K562 (cell line): ENCODE measurements at places on chromosomes 7 and 10.

- no peaks in the 10 kb centered on the region for H3K27me3 ChIP-seq
- no peak overlapping the region for H3K27ac ChIP-seq
- H3K36me3 ChIP-seq = no peaks in the 10 kb centered on the region
- no peaks in the 10 kb centered on the region for H3K4me1 ChIP-seq
- no peak overlapping the region for H3K4me3 ChIP-seq
Measured at GRCh38 chr7:116171094-116171493, 39.2 kb upstream of the TES start.

DNA sequence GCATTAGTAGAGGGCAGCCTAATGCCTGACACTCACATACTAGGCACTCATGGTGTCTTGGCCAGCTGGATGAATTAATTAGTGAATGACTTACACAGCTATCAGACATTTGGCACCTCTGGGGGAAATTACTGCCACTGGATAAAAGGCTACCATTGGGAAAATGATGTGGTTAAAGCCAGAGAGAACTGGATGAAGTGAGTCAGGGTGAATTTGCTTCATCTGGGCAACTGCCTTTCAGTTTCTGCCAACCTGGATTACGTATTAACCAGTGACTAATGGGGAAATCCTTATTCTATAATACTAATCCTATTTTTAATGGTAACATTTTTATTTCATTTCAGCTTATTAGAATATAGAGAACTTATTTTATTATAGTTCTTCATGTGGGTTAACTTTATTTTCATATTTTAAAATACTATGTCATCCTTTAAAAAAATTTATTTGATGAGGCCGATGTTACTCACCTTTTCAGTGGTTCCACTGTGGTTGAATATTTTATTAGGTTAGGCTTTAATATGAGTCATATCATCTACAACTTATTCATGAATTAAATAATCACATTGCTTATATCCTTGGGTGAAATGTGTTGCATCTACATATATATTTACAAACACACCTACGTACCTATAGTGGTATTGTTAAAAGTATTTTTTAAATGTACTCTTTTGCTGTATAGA is 85.6 kb upstream of the CAPZA2 start:
- H3K27me3 ChIP-seq = peaks cover 6% of the 10 kb centered on the region; the same call in 1 of the 2 replicates
- H3K4me1 ChIP-seq = no peaks in the 10 kb centered on the region
- no peak for DNase-seq
- no peak overlapping the region for H3K27ac ChIP-seq

- H3K27ac ChIP-seq = no peak within 1 kb of the TSS
- H3K4me1 ChIP-seq = no peaks in the 10 kb centered on the region
- peaks cover 4% of the 10 kb centered on the region; the same call in 1 of the 3 replicates for H3K27me3 ChIP-seq
- H3K4me3 ChIP-seq = no peak within 1 kb of the TSS
- DNase-seq = no peak
- no peaks in the 10 kb centered on the region for H3K36me3 ChIP-seq
Measured at GRCh38 chr10:24208661-24209431, at the start of gene KIAA1217. TSS of gene KIAA1217 (plus strand) at chr10:24209138. CDS start at chr10:24209194, 56 bp downstream.

- H3K4me1 ChIP-seq = no peaks in the 10 kb centered on the region
- no peak overlapping the region for H3K4me3 ChIP-seq
- peaks cover 89% of the 10 kb centered on the region for H3K36me3 ChIP-seq
- DNase-seq = no peak
- H3K27me3 ChIP-seq = no peaks in the 10 kb centered on the region
- no peak overlapping the region for H3K27ac ChIP-seq
Measured at GRCh38 chr7:128763541-128763940, 12.1 kb downstream of the OPN1SW start.

- H3K4me1 ChIP-seq = peaks cover 29% of the 10 kb centered on the region
- H3K4me3 ChIP-seq = no peak overlapping the region
- H3K27me3 ChIP-seq = no peaks in the 10 kb centered on the region
- H3K36me3 ChIP-seq = peaks cover 41% of the 10 kb centered on the region
- no peak for DNase-seq
Measured at GRCh38 chr10:17652585-17652984, 8.6 kb downstream of the STAM start.

DNA sequence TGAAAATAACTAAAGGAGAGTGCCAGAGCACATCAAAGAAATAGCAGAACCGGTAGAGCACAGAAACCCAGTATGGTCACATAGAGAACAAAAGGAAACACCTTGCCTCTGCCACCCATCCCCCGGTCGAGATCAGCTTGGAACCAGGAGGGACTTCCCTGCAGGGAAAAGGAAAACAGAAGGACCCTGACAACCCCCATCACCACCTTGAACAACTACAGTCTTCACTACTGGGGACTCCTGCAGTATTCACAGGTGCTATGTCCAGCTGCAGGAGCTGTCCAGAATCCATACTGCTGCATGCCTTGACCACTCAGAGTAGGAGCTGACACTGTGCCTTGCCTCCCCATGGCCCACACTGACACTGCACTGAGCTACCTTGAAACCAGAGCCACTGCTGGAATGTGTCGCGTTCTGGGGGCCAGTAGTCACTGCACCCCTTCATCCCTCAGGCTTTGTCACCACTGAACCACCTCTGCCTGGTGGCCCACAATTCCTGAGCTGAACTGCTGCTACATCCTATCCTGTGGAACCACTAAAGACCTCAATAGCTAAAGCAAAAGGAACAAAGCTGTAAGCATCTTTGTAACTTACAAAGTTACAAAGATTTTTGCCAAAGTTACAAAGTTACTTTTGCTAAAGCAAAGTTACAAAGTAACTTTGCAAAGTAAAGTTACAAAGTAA is 66.8 kb downstream of the TRIL start:
- no peak overlapping the region for H3K27ac ChIP-seq
- no peaks in the 10 kb centered on the region for H3K4me1 ChIP-seq
- no peak for DNase-seq

DNA sequence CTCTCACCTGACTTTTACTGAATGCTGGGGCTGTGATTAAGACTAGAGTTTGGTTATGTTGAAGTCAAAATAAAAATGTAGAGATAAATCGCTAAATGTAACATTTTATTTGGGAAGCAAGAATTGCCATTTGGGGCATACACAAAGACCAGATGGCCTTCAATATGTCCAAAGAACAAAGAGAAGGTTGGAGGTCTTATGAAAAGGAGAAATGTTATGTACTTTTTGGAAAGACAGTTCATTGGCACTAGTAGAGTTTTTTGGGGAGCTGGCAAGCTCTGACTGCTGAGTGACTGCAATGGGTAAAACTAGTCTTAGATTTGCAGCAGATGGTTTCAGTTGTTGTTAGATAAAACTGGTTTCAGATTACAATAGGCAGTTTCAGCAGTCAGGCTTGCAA is 35.6 kb upstream of the GALNT17 start:
- no peaks in the 10 kb centered on the region for H3K4me1 ChIP-seq
- no peaks in the 10 kb centered on the region for H3K36me3 ChIP-seq
- no peak for DNase-seq
- no peak overlapping the region for H3K4me3 ChIP-seq

DNA sequence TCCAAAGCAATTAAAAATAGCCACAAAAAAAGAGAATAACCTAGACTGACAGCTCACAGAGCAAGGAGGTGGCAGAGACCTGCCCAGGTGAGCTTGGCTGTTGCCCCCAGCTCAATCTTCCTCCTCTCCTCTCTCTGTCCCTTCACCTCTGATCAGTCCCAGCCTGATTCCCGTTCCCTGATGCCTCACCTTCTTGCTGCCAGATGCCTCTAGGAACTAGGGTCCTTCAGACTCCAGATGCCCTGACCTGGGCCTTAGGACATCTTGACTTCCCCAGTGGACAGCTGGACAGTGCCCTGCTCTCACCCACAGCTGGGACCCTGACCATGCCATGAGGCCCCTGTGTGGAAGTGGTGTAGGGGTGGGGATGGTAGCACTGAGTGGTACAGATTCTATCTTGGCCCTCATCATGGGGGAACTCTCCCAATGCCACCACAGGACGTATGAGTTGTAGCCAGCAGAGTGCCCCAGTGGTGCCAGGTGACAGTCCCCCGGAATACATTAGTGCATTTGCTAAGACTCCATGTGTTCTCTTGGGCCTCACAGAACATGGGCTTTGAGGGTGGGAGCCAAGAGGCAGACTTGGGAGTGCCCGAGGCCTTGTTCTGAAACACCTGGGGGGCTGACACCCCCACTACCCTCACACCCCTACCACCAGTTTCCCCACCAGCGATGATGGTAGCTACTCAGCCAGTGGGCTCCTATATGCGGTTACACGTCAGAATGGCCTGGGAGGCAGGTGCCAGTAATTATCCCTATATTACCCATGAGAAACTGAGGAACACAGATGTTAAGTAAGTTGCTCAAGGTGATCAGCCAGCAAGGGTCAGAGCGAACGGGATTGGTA is 2.0 kb downstream of the DEPP1 start:
- H3K4me3 ChIP-seq = no peak overlapping the region
- H3K36me3 ChIP-seq = no peaks in the 10 kb centered on the region
- no peak overlapping the region for H3K27ac ChIP-seq
- H3K27me3 ChIP-seq = no peaks in the 10 kb centered on the region

- no peaks in the 10 kb centered on the region for H3K36me3 ChIP-seq
- H3K27ac ChIP-seq = no peak overlapping the region
- no peak for DNase-seq
- H3K4me1 ChIP-seq = no peaks in the 10 kb centered on the region
- H3K4me3 ChIP-seq = no peak overlapping the region
- no peaks in the 10 kb centered on the region for H3K27me3 ChIP-seq
Measured at GRCh38 chr10:32790483-32790882, 167.5 kb downstream of the ITGB1 start.

DNA sequence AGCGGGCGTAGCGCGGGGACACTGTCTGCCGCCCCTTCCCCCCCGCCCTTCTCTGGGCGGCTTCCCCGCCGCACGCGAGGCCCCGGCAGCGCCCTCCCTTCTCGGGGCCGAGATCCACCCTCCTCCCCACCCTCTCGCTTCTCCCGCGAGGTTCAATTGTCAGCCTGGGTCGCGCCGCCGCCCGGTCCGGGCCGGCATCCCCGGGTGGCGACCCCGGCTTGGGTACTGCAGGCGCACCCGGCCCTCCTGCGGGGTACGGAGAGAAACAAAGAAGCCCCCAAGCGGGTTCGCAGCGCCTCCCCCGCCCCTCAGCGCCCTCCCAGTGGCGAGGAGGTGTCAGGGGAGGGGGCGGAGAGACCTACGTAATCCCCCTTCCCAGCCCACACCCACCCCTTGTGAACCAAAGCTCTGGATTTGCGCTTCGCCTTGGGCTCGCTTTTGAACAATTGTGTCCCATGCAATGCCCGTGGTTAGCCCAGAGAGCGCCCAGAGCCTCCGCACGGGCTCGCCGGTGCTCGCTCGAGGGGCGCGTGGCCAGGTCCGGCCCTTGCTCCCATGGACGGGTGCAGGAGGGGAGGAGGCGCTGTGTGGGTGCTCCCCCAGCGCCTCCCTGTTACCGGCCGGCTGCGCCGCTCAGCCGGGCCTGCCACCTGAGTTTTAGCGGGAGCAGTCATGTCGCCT is 634 bp downstream of the HECW1 start:
- no peaks in the 10 kb centered on the region for H3K36me3 ChIP-seq
- H3K4me3 ChIP-seq = peak overlapping the region; percentile 18; the same call in 1 of the 2 replicates
- no peaks in the 10 kb centered on the region; the same call in 2 of the 3 replicates for H3K4me1 ChIP-seq
- H3K27me3 ChIP-seq = peaks cover 16% of the 10 kb centered on the region

DNA sequence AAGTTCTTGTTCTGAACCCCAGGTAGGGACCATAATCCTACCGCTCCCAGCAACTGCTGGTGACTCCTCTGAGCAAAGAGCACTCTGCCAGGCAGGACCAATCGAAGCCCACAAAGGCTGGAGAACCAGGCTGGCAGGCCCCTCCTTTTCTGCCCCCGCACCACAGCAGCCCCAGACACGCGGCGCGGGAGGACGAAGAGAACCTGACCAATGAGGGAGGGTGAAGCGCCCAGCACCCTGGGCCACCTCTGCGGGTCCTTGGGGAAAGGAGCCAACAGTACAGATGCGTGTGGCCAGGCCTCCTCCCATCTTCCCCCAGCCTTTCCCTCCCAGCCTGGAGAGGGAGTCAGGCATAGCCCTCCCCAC is 25.9 kb downstream of the CTBP2 start:
- DNase-seq = no peak
- H3K4me3 ChIP-seq = no peak overlapping the region
- H3K27me3 ChIP-seq = no peaks in the 10 kb centered on the region
- H3K4me1 ChIP-seq = peaks cover 21% of the 10 kb centered on the region
- peaks cover 69% of the 10 kb centered on the region; the same call in 2 of the 3 replicates for H3K36me3 ChIP-seq

DNA sequence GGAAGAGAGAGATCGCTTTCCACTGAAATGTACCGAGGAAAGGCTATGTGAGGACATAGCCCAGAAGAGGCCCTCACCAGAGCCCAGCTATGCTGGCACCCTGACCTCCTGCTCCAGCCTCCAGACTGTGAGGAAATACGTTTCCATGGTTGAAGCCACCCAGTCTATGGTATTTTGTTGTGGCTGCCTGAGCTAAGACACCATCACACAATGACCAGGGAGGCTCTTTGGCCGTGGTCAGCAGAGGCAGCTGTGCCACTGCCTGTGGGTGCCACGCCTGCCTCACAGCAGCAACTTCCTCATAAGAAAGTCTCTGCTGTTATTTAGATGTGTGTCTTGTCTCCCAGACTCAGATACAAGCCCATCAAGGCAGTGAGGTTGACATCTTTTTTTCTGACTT is 182.7 kb upstream of the PLXNA4 start:
- H3K36me3 ChIP-seq = no peaks in the 10 kb centered on the region
- H3K27me3 ChIP-seq = peaks cover 64% of the 10 kb centered on the region
- H3K4me1 ChIP-seq = no peaks in the 10 kb centered on the region
- H3K27ac ChIP-seq = no peak overlapping the region

GRCh38 chr10:94677691-94678090 is 5.8 kb upstream of the CYP2C18 start:
- no peak overlapping the region for H3K27ac ChIP-seq
- no peak overlapping the region for H3K4me3 ChIP-seq
- H3K4me1 ChIP-seq = no peaks in the 10 kb centered on the region
- DNase-seq = peak; percentile 1

GRCh38 chr10:112390125-112390703 is 16.3 kb downstream of the ACSL5 start:
- no peak for DNase-seq
- H3K27me3 ChIP-seq = peaks cover 3% of the 10 kb centered on the region; the same call in 1 of the 3 replicates
- no peaks in the 10 kb centered on the region; the same call in 1 of the 2 replicates for H3K4me1 ChIP-seq
- H3K4me3 ChIP-seq = no peak overlapping the region
- H3K27ac ChIP-seq = no peak overlapping the region

DNA sequence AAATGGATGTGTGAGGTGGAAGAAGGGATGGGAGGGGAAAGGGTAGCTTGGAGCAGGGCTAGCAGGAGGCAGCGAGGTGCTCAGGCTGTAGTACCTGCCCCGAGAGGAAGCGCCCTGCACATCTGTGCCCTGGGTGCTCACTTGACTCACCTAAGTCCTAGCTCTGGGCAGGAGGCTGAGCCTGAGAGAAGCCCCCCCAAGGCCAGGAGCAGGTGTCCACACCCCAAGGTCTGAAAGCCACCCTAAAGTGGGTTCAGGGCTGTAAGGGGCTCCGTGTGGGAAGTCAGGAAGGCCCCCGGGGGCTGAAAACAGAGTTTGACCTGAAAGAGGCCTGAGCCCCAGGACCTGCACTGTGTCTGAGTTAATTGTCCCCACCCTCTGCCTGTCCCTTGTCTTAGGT is 95.8 kb upstream of the PODXL start:
- no peak overlapping the region for H3K4me3 ChIP-seq
- H3K4me1 ChIP-seq = no peaks in the 10 kb centered on the region
- no peak for DNase-seq
- peaks cover 40% of the 10 kb centered on the region for H3K27me3 ChIP-seq

GRCh38 chr7:40827222-40828085 is 692.6 kb downstream of the SUGCT start:
- no peak overlapping the region for H3K4me3 ChIP-seq
- no peaks in the 10 kb centered on the region for H3K27me3 ChIP-seq
- no peaks in the 10 kb centered on the region for H3K4me1 ChIP-seq
- H3K36me3 ChIP-seq = no peaks in the 10 kb centered on the region
